ENCODE measurements at places on chromosomes 7 and 10. TPM values are rescaled to one million over a fixed set of nuclear protein-coding genes. Genes with fewer than 3 reads are reported as not detected.

Gene HOXA5
- total RNA-seq, result 20.1 TPM

GRCh38 chr7:87218796-87219544 is 562 bp downstream of the TMEM243 start:
- no peak for DNase-seq

DNA sequence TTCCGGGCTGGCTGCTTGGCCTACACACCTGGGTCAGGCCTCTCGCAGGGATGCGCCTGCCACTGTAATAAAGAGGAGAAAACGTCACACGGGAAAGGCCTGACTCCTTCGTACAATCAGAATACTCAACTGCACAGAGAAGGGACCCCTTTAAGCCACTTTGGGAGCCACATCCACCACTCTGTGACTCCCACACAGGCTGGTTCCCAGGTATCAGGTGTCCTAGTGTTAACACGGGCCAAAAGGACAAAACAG is 5.8 kb upstream of the ZNF736 start:
- DNase-seq, result no peak

DNA sequence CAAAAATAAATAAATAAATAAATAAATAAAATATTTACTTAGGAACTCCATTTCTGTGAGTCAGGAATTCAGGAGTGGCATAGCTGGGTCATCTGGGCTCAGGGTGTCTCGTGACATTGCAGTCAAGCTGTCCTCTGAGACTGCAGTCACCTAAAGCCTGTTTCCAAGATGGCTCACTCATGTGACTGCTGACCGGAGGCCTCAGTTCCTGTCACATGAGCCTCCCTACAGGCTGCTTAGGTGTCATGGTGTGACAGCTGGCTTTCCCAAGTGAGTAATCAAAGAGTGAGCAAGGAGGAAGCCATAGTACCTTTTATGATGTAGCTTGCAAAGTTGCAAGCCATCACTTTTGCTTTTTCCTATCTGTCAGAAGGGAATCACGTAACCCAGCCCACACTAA is 128.6 kb upstream of the KCTD7 start:
- no peak for DNase-seq

GRCh38 chr7:158803367-158803969 is 25.8 kb downstream of the ESYT2 start:
- DNase-seq, result no peak

Measured in epithelial cell of proximal tubule (primary cell).